ENCODE measurements at places on chromosomes 2 and 18.

DNA sequence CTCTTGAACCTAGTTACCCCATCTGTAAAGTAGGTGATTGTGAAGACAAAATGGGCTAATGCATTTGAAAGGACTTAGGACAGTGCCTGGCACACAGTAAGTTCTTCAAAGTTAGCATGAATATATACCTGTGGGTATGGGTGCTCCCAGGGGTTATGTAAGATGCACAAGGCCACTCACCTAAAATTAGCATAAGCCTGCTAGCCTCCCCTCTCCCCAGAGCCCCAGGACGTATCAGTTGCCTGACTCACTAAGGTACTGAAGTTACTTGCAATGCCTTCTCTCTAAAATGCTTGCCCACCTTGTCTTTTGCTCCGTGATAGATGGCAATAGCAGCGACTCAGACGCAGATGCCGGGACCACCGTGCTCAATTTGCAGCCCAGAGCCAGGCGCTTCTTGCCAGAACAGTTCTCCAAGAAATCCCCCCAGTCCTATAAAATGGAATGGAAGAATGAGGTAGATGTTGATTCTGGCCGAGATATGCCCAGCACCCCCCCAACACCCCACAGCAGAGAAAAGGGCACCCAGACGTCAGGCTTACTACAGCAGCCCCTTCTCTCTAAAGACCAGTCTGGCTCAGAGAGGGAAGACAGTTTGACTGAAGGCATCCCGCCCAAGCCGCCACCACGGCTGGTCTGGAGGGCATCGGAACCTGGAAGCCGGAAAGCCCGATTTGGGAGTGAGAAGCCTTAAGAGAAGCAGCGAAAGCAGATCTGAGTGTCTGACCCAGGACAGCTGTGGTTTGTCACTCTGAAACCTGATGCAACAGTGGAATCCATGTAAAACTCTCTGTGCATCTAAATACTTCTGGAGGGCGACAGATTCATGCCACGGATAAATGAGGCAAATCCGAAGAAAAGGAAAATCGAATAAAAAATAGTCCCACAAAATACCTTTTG lies 53.8 kb upstream of the TMEM182 start:
- no peak for DNase-seq

DNA sequence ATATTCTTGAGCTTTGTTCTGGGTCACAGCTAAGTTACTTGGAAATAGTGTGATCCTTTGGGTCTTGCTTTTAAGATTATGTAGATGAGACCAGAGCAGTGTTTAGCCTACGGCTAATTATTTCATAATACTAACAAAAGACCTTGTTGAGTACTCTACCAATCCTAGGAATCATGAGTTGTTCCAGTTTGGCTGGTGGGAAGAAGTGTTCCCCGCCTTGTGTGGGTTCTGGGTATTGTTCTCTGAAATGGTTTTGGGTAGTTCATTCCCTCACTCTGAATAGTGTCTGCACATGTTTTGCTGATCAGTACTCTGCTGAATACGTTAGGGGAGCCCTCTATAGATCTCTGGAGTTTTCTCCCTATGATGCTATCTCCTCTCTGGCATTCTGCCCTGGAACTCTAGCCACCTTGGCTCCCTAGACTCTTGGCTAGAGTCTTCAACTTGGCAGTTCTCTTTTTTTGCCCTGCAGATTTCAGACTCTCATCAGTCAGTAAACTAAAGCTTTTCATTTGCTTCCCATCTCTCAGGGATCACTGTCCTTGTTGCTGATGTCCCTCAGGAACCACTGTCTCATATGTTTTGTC lies 48.4 kb downstream of the NEMP2 start:
- DNase-seq = no peak

GRCh38 chr2:207107551-207107950 lies 58.2 kb downstream of the KLF7 start:
- DNase-seq = no peak

DNA sequence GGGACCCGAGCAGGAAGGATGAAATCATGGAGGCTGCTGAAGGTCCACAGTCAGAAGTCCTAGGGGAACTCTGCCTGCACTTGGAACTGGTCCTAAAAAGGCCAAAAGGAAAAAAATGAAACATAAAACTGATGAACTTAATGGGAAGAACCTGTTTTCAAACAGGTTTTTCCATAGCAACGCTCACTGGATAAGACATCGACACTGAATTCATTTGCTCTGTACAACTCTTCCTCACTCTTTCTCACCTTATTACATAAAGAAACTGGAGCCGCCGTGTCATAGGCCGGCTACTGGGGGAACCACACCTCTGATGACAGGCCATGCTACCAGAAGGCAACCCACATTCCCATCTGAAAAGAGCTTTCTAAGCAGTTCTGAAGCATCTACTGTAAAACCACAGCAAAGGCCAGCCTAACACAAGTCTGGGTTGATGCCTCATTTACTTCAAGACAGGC lies 83.6 kb downstream of the FARSB start:
- DNase-seq = no peak

DNA sequence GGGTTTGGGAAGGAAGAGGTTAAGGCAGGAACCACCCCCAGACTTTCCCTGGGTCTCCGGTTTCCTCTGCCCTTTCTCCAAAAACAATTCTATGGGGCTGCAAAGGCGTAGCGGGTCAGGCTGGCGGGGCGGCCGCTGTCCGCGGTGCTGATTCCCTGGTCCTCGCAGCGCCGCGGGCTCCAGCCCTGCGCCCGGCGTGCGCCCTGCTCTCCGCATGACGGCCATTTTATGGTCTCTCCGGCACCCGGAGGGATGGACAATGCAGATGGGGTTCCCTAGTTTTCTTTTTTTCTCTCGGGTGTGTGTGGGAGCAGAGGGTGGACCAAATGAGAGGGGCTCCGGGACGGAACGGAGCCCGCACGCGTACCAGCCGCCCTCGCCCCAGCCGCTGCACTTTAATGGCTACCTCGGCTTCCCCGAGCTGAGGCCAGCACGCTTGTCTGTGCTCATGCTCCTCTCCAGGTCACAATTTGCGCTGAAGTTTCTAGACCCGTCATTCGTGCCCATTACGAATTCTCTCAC lies 1.6 kb downstream of the ST8SIA3 start:
- DNase-seq = no peak

DNA sequence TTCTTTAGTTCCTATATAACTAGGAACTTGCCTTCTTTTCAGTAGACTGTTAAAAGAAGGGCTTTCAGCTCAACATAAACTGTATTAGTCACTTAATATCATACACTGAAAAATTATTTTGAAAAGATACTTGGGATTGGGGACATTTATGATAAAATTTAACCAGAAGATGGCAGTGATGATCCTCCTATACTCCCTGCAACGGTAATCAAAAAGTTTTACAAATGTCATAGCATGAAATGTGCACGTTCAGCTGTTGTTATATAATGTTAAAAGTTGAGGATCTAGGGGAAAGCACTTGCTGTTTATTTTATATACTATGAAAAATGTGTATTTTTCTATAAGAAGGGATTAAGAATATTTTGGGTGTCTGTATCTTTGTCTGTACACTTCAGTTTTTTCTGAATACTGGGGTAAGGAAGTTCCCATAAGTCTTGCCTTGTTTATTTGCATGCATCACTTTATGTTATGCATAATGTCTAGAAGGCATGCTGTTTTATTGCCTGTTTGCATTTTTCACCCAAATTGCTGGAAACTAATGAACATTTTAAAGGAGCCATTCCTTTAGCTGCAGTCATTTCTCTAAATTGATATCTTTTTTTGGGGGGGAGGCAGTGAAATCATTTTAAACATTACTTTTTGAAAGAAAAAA lies 19.0 kb downstream of the DYNC1I2 start:
- no peak for DNase-seq
